Adipocyte (in vitro differentiated cells): ENCODE measurements at places on chromosomes 5 and 9.

DNA sequence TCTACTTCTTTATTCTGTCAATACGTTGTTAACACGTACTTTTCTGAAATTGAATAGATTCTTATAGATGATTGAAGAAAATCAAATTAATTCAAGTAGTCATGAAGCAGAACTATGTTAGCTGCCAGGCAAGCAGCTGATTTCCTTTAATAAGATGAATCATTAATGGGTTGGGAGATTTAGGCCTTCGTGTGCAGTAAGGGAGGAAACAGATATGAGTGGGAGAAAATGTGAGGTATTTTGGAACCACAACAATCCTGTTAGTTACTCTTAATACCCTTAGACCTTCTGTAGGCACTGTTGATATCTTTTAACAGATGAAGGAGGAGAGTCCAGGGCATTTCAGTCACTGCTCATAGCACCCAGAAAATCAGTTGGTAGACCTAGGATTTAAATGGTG, 121.0 kb downstream of the AOPEP start:
- DNase-seq: peak; percentile 45

DNA sequence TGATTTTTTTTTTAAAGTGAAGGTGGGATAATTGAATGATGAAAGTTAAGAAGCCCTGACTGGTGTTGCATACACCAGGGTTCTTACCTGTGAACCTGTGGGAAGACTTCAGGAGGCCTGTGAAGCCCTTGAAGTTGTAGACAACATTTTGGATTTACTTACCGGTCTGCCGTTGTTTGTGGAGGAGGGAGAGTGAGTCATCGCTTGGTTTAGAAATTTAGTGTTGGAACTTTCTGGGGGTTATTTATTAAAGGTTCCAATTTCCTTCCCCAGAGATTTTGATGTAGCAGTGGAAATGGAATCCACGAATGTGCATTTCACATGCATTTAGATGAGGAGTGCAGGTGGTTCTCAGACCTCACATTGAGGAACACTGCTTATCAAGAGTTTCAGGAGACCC, 49.6 kb downstream of the ARHGAP26 start:
- peak; percentile 48 for DNase-seq

DNA sequence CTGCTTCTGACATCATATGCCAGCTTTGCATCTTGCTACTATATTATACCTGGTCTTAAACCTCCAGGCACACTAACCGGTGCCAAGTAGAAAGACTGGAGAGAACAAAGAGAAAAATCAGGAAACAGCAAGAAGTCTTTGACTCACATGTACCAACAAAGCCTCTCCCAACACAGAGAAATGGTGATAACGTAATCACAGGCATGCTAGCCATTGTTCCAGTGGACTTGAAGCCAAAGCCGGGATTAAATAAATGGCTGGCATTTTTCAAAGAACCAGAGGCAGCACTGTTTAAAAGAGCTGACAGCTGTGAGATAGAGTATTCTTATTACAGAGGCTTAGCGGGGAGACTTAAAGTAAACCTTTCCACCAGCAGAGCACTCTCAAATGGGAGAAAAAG, 148.4 kb upstream of the NFIL3 start:
- DNase-seq: peak; percentile 88

- DNase-seq: peak; percentile 17
Measured at GRCh38 chr5:141725891-141726290, 43.9 kb upstream of the ARAP3 start.

- DNase-seq: peak; percentile 98
Measured at GRCh38 chr5:75717082-75717922, at the start of gene POC5. TSS of gene POC5 (minus strand) at chr5:75717437. CDS start at chr5:75712937, 4,500 bp downstream.

DNA sequence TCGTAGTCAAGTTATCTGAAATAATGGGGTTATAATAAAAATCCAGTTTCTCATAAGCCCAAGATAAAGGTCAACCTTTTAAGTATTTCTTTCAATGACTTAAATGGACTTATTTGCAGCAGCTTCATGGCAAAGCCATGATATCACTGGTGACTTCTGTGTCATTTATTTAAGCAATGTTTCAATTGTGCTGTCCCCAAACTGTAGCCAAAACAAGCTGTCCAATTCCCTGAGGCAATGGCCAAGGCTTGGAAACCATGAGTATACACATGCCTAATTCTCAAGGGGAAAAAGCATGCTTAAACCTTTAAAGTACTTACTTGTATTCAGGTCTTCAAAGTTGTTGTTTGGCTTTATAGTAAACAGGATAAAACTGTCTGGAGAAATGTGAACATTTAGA, 376.4 kb upstream of the TNC start:
- peak; percentile 12 for DNase-seq

DNA sequence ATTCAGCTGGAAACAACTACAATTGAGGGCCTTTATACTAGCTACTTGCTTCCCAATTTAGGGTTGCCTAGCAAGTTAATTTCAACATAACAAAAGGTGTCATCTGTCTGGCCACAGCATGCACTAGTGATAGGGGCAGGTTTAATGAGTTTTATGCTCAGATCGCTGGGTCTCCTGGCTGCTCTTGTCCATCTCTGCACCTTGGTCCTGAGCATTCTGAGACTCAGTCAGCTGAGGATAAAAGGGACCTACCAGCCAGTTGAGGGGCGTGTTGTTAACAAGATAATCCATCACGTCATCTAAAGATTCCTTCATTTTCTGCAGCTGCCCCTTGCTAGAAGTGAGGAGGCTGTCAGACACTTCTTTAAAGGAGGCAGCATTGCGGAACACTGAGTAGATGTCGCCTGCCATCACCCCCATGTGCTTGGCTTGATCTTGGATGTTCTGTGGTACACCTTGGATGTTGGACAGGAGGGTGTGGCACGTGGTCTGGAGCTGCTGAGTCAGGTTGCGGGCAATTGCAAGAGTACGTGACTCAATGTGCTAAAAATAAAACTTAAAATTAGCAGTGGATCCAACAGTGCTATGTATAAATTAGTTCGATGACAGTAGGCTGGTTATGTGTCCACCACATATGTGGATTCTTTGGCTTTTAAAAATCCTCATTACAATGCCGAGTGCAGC, 11.0 kb downstream of the PLIN2 start:
- no peak for DNase-seq

DNA sequence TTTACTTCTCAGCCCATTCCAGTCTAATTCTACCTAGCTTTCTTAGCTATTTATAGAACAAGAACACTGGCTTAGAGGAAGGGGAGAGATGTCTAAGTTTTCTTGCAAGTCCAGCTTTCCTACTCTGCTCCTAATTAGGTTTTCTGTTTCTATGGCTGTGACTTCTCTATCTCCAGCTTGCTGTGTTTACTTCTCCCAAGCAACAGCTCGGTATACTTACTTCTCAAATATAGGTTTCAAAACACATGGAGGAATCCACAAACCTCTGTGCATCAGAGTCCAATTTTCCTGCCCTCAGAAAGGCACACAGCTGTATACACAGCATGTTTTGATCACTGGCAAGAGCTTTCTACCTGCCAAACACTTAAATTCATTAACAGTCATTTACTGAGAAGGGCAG, 17.4 kb upstream of the HMGCR start:
- DNase-seq: no peak

DNA sequence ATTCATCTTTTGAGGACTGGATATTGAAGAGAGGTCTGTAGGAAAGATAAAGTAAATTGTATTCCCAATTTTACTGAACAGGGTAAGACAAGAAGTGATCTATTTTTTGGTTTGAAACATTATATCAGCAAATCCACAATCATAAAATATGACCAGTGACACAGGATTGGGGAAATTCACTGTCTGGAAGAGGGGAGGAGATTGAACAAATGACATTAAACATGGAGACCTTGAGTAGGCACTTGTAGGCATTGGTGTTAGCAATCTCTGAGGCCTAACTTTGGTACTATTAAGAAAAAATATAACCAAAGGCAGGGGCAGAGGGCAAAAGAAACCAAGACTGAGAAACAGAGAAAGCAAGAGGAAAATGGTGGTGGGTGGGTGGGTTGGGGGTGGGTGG, 132.6 kb upstream of the TMEM161B start:
- no peak for DNase-seq

DNA sequence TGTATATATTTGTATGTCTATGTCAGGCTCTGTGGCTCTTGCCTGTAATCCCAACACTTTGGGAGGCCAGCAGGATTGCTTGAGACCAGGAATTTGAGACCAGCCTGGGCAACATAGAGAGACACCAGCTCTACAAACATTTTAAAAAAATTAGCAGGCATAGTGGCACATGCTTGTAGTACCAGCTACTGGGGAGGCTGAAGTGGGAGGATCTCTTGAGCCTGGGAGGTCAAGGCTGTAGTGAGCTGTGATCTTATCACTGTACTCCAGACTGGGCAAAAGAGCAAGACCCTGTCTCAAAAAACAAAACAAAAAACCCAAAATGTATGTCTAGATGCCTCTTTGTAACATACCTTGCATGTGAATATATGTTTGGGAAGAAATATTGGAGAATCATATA, 15.8 kb downstream of the ARRDC3 start:
- no peak for DNase-seq

DNA sequence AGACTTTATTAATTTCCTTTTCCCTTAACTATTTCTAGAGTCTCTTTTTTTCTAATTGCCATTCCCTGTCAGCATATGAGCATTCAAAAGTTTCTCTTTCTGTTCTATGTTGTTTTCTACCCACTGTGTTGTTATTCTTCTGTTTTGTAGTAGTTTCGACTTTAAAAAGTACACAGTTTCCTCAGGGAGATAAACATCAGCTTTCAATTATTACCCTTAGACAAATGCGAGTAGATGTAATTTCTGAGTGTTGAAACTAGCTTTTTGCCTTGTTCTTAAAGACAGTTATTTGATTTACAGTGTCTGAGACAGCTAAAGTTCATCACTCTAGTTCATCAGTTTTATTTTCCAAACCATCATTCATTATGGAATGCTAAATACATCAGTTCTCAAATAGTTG, 19.5 kb downstream of the MTREX start:
- DNase-seq: no peak

DNA sequence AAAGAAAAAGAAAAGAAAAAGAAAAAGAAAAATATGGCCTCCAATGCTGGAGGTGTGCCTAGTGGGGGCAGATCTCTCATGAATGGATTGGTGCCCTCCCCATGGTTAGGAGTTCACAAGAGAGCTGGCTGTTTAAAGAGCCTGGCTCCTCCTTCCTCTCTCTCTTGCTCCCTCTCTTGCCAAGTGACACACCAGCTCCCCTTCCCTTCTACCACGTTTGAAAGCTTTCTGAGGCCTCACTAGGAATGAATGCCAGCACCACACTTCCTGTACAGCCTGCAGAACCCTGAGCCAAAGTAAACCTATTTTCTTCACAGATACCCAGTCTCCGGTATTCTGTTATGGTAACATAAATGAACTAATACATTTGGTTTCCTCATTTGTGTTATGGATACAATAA, 14.4 kb upstream of the GALNT10 start:
- DNase-seq: peak; percentile 38

DNA sequence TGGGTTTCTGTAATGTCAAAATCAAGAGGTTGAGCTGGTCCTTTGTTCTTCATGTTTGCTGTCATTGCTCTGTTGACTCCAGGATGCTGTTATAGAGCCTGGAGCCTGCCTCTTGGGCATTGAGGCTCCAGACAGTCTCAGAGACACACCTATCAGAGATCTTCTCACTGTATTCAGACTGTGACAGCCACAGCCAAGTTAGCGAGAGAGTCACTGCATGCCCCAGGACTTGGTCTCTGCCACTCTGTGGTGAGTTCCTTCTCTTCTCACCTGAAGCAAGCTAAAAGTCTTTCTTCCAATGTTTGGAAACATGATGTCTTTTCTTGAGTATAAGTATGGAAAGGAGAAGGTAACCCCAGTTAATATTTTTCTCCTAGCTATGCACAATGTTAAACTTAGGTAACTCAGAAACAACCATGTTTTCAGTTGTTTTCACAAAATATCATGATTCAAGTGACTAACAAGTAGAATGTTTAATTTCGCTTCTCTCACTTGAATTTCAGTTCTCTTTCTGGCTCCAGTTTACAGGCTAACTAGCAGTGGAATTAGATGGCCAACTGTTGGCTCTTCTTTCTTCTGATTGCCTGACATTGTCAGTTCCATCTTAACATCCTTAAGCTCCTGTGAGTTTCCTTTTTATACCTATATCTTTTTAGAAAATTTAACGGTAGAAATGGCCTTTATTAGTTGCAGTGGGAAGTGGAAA, 20.6 kb upstream of the ZFYVE16 start:
- DNase-seq: no peak

DNA sequence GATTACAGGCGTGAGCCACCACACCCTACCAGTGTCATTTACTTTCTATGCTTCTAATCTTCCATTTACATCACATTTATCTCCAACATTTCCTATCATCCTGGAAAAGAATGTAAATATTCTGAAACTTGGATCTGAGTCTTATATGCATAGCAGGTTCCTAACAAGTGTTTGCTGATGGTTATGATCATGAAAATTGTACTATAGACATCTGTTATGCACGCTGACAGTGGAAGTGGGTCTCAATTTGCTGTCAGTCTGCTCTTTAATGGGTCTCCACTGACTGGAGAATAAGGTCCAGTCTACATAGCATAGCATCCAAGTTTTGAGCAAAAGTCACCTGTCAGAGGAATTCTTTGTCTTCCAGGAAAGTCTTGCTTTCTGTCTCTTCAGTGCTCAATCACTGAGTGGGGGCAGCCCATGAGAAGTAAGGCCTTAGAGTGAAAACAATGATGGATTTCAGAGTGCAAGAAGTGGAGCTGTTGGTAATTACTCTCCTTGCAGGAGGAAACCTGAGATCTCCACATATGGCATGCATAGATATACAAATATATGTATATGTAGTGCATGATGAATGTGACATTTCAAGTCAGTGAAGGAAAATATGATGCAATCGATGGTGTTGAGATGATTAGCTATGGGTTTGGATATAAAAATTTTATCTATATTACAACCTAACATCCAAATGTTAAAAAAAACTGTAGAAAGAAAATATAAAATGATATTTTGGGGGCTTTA, 29.2 kb upstream of the MSANTD3 start:
- DNase-seq: no peak
